ENCODE measurements at places on chromosomes 4 and X.
A peak's percentile ranks its signal among the peaks of the same experiment; 100 is the strongest.

DNA sequence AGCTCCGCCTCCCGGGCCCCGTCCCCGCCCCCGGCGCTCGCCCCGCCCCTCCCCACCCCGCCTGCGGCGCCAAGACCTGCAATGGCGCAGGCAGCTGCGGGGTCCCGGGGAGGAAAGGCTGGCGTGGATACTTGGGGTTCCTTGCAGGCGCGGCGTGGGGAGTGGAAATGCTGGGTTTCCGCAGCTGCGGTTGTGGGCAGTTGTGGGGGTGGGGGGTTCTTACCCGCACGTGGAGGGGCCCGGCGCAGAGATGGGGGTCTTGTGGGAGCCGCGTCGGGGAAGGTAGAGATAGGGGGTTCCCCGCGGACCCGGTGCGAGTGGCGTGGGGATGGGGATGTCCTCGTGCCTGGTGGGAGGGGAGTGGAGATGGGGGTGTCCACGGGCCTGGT is 680 bp upstream of the ASMTL start:
- DNase-seq, result no peak

DNA sequence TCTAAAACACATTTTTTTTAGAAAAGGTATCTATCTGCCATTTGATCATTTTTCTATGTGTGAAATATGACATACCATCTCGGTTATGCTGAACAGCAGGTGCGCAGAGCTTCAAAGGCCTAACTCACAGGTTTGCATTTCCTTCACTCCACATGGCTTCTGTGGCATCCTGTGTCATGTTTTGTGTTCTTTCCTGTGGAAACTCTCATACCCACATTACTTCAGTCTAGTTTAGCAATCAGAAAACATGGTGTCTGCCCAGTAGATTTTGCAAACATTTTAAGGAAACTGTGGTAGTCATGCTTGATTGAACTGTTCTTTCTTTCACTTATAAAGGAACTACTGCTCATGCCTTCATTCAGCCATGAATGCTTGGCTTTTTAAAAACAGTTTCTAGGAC is 11.3 kb upstream of the ARAP2 start:
- no peak for DNase-seq

- no peak for DNase-seq
These were observed 13.9 kb downstream of the PHF8 start for GRCh38 chrX:54030329-54030728.

GRCh38 chr4:145414841-145415240 is 66.8 kb upstream of the SMAD1 start:
- no peak for DNase-seq

GRCh38 chrX:41716767-41717473 is 7.1 kb upstream of the GPR82 start:
- DNase-seq, result peak; percentile 6

All from GM23338 (cell line).